ENCODE measurements at places on chromosomes 12 and 14.

- DNase-seq = peak; percentile 90
These were observed 71.2 kb downstream of the LGMN start for GRCh38 chr14:92677087-92677668.

- DNase-seq = no peak
These were observed 3.8 kb upstream of the GZMH start for GRCh38 chr14:24613241-24613640.

DNA sequence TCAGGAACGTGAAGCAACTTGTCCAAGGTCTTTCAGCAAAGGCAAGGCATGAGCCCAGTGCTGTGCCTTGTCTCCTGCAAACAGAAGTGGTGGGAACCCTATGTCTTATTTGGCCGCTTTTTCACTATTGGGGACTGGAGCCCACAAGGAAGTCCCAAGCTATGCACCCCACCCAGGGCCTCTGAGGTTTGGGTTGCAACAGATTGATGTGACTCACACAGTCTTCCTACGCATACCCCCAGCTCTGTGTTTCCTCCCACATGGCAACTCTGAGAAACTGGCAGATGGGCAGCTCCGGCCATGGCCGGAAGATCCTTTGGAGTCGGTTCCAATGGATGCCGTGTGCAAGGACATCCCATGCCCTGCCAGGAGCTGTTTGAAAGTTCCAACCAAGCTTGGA is 28.3 kb upstream of the CMKLR1 start:
- DNase-seq = no peak

DNA sequence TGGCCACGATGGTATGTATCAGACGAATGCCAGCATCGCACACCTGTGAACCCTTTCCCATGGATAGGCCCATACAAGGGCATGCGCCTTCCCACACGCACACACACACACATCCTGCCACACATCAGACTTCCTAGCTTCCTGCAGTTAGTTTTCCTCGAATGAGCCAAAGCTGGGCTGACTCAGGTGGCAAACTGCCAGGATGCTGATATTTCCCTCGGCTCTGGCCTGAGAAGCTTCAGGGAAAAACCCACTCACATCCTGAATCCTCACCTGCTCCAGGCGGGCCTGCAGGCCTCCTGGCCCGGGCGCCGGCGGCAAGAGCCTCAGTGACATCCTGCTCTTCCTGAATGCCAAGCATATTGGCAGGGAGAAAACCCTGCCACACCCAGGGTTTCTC is 22.4 kb downstream of the CALM1 start:
- no peak for DNase-seq

DNA sequence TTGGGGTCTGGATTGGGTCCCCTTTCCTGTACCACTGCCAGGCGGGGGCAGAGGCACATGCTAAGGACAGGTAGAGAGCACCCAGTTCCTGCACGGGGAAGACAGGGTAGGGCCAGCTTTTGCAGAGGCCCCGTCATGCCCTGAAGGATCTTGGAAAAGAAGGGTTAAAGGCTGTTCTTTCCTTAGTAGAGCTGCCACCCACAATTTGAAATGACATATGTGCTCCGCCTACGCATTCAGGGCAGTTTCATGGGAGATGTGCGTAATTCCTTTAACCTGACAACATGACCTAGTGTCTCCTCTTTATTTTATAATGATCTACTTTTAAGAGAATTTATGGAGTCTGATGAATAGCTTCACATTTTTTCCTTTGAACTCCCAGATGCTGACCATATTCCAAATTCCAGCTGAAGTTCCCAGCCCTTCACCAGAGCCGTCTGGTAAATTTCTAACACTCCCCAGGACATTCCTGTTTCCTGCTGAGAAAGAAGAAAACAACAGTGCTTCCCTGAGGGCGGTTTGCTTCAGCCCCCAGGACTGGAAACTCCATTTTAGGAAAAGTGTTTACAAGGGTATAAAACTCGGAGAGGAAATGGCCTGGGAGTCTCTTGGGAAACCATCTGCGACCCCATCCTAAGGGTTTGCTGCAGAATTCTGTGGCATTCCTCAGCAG is 58.9 kb upstream of the PLEKHG3 start:
- no peak for DNase-seq

- no peak for DNase-seq
These were observed 7.9 kb downstream of the HMGA2 start for GRCh38 chr12:65832217-65832616.

- no peak for DNase-seq
These were observed 59.1 kb upstream of the OTOGL start for GRCh38 chr12:80040075-80040738.

- DNase-seq = no peak
These were observed 8.2 kb upstream of the DHRS2 start for GRCh38 chr14:23627961-23628360.

DNA sequence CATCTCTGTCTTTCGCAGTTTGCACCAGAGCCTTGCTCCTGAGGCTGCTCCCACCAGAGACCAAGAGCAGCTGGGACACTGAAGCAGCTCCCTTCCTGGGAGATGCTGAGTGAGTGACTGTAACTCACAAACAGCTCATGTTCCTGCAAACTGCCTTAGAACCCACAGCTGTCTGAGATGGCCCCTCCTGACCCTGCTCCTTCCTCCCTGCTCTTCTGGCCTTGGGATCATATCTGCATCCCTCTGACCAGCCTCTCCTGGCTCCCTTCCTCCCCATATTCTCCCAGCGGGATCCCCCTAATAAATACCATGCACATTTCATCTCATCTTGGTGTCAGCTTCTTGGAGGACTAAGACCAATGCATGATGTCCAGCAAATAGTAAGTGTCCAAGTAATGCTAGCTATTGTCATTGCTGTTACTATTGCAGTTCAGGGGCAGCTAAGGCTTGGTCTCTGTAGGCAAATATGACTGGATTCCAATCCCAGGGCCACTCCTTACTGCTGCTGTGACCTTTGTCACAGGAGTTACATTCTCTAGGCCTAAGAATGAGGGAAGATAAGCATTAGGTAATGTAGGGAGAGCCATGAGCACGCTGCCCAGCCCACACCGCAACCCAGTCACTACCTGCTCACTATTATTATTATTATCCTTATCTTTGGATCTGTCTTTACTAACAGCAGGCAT is 47.9 kb downstream of the SYNE3 start:
- DNase-seq = no peak

GRCh38 chr12:53938326-53939140 is at the start of gene HOXC13:
Gene HOXC13, plus strand, starts transcription at chr12:53938831. Its CDS starts 76 bp downstream, at chr12:53938907.
- DNase-seq = peak; percentile 55

GRCh38 chr12:74537126-74537706 is 419 bp upstream of the ATXN7L3B start:
- peak; percentile 73 for DNase-seq

DNA sequence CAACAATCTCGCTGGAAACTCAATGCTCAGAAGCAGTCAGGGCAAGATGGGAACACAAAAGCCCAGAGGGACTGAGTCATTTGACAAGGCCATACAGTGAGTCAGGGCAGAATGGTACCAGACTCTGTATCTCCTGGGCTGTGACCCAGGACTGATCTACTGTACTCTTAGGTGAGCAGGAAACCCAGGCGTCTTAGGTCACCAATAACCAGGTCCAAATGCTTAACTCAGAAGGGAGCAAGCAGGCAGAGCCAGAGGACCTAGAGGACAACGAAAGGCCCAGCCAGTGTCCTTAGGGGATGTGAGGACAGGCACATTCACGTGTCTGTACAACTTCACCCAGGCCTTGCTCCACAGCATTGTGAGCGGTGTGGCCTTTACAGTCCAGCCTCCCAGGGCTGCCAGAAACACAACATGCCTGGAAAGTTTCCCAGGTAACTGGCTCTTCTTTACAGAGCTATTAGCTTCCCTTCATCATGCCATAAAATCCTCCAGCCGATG is 69.9 kb downstream of the ARL6IP4 start:
- DNase-seq = no peak

DNA sequence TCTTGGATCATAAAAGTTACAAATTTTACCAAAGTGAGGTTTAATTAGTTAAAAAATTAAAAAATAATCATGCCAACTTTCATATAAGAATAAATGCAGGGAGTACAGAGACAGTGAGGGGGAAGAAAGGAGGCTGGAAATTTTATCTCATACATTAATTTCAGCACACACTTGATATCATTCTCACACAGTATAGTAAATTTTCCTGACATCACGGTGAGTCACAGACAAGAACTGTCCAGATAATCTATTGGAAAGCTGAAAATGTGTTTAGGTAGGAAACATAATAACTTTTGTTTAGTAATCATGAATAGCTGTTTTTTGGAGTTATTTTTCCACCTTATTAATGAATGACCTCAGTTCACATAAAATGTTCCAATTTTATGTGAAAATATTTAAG is 1204.8 kb downstream of the GALC start:
- DNase-seq = no peak

DNA sequence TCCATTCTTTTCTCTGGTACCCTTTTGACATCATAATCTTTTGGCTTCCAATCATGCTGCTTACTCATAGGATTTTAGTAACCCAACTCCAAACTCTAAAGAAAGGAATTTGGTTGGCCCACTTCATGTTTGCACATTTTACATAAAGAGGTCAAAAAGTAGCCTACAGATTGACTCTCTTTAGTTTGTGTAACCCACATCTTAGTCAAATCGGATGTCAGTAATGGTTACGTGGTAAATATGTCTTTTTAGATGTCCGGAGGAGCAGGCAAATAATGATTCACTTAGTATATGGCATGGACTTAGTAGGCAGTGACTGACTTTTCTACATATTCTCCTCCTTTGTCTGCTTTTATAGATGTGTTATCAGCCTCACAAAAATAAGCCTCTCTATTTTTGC is 711.6 kb upstream of the FOXG1 start:
- no peak for DNase-seq

DNA sequence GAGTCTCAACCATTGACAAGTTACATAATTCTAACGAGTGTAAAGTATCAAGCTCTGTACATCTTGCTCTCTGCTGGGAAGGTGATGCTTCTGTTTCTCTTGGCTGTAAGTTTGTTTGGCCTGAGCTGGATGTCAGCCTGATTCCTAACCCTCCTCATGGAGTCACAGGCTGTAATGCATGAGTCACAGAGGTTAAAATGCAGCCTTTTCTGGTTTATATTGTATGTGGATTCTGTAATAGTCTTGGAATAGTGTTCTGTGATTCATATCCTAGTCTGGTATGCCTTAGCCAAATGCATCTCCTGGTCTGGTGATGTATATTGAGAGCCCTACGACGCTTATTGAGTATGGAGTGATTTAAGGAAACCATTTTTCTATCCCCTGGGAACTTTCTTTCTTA is 104.5 kb upstream of the FRMD6 start:
- no peak for DNase-seq

- DNase-seq = no peak
These were observed 4.5 kb upstream of the HECTD4 start for GRCh38 chr12:112386726-112387125.

GRCh38 chr14:25788252-25788651 is 738.3 kb upstream of the STXBP6 start:
- DNase-seq = no peak

DNA sequence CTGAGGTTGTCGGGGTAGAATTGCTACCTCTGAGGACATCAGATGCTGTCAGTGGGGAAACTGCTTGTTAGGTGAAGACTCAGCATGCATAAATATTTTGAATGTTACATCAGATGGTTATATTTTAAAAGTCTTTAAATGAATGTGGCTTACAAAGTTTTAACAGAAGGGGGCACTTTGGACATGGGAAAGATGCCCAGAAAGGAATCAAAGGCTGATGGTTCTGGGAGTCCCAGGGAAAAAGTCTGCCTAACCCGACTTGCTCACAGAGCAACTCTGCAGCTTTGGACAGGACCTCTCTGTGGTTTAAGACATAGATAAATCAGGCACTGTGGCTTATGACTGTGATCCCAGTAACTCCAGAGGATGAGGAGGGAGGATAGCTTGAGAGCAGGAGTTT is 474.9 kb downstream of the ATP23 start:
- no peak for DNase-seq

GRCh38 chr14:99296517-99296916 is 24.5 kb upstream of the BCL11B start:
- no peak for DNase-seq

GRCh38 chr12:92439420-92439805 is 263.4 kb upstream of the PLEKHG7 start:
- DNase-seq = no peak
